Naive thymus-derived CD8-positive, alpha-beta T cell (primary cell): ENCODE measurements at places on chromosomes 16 and 17. TPM values are rescaled to one million over a fixed set of nuclear protein-coding genes. Genes with fewer than 3 reads are reported as not detected.

DNA sequence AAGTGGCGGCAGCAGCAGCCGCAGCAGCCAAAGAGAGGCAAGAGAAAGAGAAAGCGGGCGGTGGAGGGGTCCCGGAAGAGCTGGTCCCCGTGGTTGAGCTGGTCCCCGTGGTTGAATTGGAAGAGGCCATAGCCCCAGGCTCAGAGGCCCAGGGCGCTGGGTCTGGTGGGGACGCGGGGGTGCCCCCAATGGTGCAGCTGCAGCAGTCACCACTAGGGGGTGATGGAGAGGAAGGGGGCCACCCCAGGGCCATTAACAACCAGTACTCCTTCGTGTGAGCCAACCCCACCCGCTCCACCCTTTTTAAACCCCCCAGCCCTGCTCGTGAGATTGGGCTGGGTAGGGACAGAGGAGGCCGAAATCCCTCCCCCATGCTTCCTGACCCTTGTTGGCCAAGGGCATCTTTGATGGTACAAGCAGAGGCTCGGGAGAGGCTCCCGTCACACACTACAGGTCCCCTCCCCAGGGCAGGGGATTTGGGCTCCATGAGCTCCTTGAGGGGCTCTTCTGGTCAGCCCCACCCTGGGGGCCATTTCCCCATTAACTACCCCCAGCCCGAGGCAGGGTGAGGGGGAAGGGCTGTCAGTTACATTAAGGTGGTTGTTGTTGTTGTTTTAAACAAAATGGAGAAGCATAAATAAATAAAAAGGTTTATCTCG, 4.6 kb upstream of the ATP2A1 start:
- H3K4me3 ChIP-seq: no peak overlapping the region
- peak; percentile 76 for DNase-seq
- H3K27ac ChIP-seq: peak overlapping the region; percentile 44
- peaks cover 3% of the 10 kb centered on the region for H3K36me3 ChIP-seq
- peaks cover under 1% of the 10 kb centered on the region for H3K4me1 ChIP-seq

CDC27 gene
- total RNA-seq: 70.7 TPM

GRCh38 chr17:9028202-9028987, 7.1 kb downstream of the NTN1 start:
- H3K4me1 ChIP-seq: peaks cover 14% of the 10 kb centered on the region
- H3K4me3 ChIP-seq: no peak overlapping the region
- peaks cover 83% of the 10 kb centered on the region for H3K27me3 ChIP-seq
- no peak for DNase-seq
- H3K27ac ChIP-seq: no peak overlapping the region
- no peaks in the 10 kb centered on the region for H3K36me3 ChIP-seq

CRLF3 gene
- 138 TPM for total RNA-seq

GRCh38 chr16:85935391-85935973, 36.5 kb downstream of the IRF8 start:
- DNase-seq: no peak
- H3K4me3 ChIP-seq: peak overlapping the region; percentile 83
- peak overlapping the region; percentile 92 for H3K27ac ChIP-seq
- no peaks in the 10 kb centered on the region for H3K36me3 ChIP-seq
